ENCODE measurements at places on chromosomes 6 and 20. TPM values are rescaled to one million over a fixed set of nuclear protein-coding genes. Genes with fewer than 3 reads are reported as not detected.

GRCh38 chr6:160678744-160679401, 14.8 kb upstream of the LPA start:
- peaks cover 7% of the 10 kb centered on the region for H3K27me3 ChIP-seq
- H3K4me1 ChIP-seq = no peaks in the 10 kb centered on the region
- no peak overlapping the region for H3K27ac ChIP-seq
- H3K4me3 ChIP-seq = no peak overlapping the region

- no peaks in the 10 kb centered on the region for H3K4me1 ChIP-seq
- no peak for DNase-seq
- H3K36me3 ChIP-seq = no peaks in the 10 kb centered on the region
- no peak overlapping the region for H3K27ac ChIP-seq
- H3K4me3 ChIP-seq = no peak overlapping the region
Measured at GRCh38 chr20:1959156-1959555, 34.7 kb downstream of the PDYN start.

DNA sequence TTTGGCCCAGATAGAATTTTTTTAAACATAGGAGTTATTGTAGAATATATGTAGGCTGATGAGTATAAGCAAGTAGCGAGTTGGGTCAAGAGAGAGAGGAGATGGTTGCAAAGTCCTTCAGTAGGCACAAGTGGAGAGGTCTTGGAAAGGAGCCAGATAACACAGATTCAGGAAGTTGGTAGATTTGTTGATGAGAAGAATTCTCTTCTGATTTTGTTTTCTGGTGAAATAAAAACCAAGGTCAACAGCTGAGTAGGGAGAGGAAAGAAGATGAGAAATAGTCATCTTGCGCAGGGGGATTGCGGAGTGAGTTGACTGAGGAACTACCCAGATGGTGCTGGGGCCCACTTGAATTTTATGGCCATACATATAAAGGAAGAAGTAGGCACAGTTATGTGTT, 17.4 kb upstream of the CD83 start:
- no peak overlapping the region for H3K4me3 ChIP-seq
- H3K27ac ChIP-seq = no peak overlapping the region
- peaks cover 4% of the 10 kb centered on the region for H3K4me1 ChIP-seq
- no peaks in the 10 kb centered on the region for H3K27me3 ChIP-seq
- DNase-seq = no peak

DNA sequence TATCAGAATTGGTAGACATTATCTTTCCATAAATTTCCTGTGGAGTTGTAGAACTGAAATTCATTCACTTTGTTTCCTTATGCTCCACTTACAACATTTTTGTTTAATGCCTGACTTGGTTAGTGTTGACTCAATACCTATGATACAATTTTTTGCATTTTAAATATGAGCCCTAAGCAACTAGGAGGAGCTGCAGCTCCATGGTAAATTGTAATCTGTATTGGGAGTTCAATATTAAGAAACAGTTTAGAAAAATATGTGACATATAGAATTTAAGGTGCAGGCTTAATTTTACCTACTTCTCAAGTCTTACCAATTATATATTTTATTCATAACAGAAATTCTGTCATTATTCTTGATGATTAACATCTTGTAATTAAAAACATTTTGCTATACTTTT, 868.3 kb downstream of the EYS start:
- DNase-seq = no peak
- H3K4me1 ChIP-seq = no peaks in the 10 kb centered on the region
- no peak overlapping the region for H3K4me3 ChIP-seq
- H3K27me3 ChIP-seq = no peaks in the 10 kb centered on the region
- H3K27ac ChIP-seq = no peak overlapping the region
- H3K36me3 ChIP-seq = no peaks in the 10 kb centered on the region

MUC22 gene
- not detected for total RNA-seq

DNA sequence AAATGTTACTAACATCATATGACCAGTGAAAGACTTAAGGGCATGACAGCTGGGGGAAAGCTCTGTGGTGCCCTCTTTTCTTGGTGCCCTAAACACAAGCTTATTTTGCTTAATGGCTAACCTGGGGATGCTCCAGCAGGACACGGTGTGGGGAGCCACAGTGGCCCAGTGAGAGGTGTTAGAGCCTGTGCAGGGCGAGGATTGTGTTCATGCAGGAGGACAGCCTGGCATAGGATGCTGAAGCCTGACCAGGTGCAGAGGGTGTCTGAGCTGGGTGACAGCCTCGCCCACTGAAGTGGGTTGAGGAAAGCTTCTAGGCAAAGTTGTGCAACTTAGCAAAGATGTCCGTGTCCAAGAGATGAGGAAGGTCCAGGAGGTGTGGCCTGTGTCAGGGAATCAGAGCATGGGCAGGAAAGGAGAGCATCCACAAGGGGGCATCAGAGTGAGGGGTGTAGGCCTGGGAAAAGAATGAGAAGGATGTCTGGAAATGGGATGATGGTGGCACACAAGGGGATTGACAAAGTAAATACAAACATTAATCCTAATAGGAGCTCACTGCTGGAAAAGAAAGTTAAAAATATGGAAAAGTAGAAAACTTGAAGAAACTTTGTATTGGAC, 33.9 kb downstream of the SLC17A4 start:
- DNase-seq = no peak
- H3K4me3 ChIP-seq = no peak overlapping the region
- no peaks in the 10 kb centered on the region for H3K27me3 ChIP-seq
- H3K4me1 ChIP-seq = no peaks in the 10 kb centered on the region

DNA sequence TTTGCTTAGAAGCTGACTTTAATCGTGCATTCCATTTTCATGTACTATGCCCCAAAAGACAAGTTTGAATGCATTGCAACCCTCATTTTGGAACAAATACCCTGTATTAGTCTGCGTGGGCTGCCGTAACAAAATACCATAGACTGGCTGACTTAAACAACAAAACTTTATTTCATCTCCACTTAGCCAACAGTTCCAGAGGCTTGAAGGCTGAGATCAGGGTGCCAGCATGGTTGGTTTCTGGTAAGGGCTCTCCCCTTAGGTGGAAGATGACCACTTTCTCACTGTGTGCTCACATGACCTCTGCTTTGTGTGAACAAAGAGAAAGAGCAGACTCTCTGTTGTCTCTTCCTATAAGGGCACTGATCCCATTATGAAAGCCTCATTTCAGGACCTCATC, 431.7 kb upstream of the MAP3K7 start:
- H3K27ac ChIP-seq = no peak overlapping the region
- H3K4me3 ChIP-seq = no peak overlapping the region
- no peak for DNase-seq
- no peaks in the 10 kb centered on the region for H3K27me3 ChIP-seq

DNA sequence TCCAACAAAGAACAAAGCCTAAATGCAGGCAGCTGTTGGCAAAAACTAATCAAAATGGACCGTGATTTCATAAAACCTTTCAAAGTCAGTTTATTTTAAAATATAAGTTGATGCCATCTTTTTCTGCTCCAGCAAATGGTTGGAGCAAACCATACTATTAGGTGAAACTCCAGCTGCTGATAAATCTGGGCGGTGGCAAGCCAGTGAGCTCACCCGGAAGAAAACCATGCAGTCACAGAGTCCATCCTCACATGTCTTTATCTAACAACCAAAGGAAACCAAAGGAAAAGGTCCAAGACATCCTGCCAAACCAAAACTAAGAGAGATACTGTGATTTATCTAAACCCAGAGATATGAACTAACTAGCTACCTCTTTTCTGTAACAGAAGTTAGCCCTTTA, 72.6 kb downstream of the HIVEP2 start:
- no peak overlapping the region for H3K4me3 ChIP-seq
- H3K27me3 ChIP-seq = no peaks in the 10 kb centered on the region
- DNase-seq = no peak
- H3K36me3 ChIP-seq = no peaks in the 10 kb centered on the region
- no peak overlapping the region for H3K27ac ChIP-seq

DNA sequence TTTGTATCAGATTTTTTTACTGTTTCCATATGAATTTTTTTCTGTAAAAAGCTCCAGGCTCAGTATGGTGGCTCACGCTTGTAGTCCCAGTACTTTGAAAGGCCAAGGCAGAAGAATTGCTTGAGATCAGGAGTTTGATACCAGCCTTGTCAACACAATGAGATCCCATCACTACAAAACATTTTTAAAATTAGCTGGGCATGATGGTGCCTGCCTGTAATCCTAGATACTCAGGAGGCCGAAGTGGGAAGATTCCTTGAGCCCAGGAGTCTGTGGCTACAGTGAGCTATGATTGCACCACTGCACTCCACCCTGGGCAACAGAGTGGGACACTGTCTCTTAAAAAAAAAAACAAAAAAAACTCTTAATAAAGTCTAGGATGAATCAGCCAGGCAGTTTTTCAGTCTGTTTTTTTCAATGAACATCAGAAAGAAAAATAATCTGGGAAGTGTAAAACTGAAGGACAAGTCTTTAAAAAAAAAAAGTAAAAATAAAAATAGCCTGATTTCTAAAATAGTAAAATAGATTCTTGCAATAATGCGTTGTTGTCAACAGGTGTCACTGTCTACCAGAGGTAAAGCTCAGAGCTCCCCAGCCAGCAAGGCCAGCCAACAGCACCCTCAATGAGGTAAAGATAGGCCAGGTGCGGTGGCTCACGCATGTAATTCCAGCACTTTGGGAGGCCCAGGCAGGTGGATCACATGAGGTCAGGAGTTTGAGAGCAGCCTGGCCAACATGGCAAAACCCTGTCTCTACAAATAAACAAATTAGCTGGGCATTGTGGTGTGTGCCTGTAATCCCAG, 9.3 kb upstream of the ATG5 start:
- no peak overlapping the region for H3K4me3 ChIP-seq
- H3K36me3 ChIP-seq = no peaks in the 10 kb centered on the region
- no peak overlapping the region for H3K27ac ChIP-seq
- H3K4me1 ChIP-seq = no peaks in the 10 kb centered on the region
- peak; percentile 68 for DNase-seq
- H3K27me3 ChIP-seq = no peaks in the 10 kb centered on the region

HLA-DPB1 gene
- 385 TPM for total RNA-seq

- no peak for DNase-seq
- H3K4me1 ChIP-seq = peaks cover 7% of the 10 kb centered on the region
- H3K4me3 ChIP-seq = no peak overlapping the region
- H3K36me3 ChIP-seq = no peaks in the 10 kb centered on the region
- no peak overlapping the region for H3K27ac ChIP-seq
- no peaks in the 10 kb centered on the region for H3K27me3 ChIP-seq
Measured at GRCh38 chr6:12334526-12335130, 44.5 kb downstream of the EDN1 start.

DNA sequence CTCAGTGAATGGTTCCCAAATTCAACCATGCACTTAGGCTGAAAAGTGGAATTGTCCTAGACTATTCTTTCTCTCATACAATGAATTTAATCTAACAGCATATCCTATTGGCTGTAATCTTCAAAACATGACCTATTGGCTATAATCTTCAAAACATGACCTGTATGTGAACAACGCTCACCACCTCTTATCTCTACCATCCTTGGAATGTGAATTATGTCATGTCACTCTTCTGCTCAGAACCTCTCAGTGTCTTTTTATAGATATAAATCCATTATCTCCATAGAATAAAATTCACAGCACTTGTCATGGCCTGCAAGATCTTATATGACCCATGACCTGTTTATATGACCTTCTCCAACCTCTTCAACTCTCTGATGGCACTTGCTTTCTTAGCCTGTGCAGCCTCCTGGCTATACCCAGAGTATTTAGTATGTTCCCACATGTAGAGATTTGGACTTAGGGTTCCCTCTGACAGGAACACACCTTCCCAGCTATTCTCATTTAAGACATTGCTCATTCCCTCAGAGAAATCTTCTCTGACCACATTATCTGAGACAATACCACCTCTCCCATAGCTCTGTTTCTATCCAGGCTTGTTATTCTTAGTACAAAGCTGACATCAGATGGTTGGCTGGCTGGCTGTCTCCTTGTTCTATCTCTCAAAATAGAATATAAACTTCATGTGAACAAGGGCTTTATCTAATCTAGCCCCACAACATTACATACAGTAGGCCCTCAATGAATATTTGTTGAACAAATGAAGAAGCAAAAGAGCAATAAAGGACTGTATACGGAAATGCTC, 275.0 kb upstream of the PREP start:
- H3K4me3 ChIP-seq = no peak overlapping the region
- no peak for DNase-seq
- no peaks in the 10 kb centered on the region for H3K4me1 ChIP-seq
- no peaks in the 10 kb centered on the region for H3K27me3 ChIP-seq

- no peak for DNase-seq
- H3K4me3 ChIP-seq = no peak overlapping the region
- H3K27ac ChIP-seq = no peak overlapping the region
- peaks cover 12% of the 10 kb centered on the region for H3K4me1 ChIP-seq
Measured at GRCh38 chr6:38024908-38025307, 205.4 kb downstream of the ZFAND3 start.

OR2H2 gene
- not detected for total RNA-seq

LAMA4 gene
- 134 TPM for total RNA-seq

- H3K27me3 ChIP-seq = no peaks in the 10 kb centered on the region
- peaks cover 17% of the 10 kb centered on the region for H3K36me3 ChIP-seq
- no peak overlapping the region for H3K27ac ChIP-seq
- no peak overlapping the region for H3K4me3 ChIP-seq
- DNase-seq = no peak
- H3K4me1 ChIP-seq = no peaks in the 10 kb centered on the region
Measured at GRCh38 chr20:2967841-2968240, 75.6 kb upstream of the GNRH2 start.

MYLK4 gene
- total RNA-seq = 0.84 TPM

CNBD2 gene
- 3.4 TPM for total RNA-seq

RPL7L1 gene
- 64.9 TPM for total RNA-seq

PCMTD2 gene
- total RNA-seq = 58.8 TPM

GRCh38 chr6:150312395-150312794, 56.4 kb upstream of the IYD start:
- no peak overlapping the region for H3K27ac ChIP-seq
- H3K27me3 ChIP-seq = no peaks in the 10 kb centered on the region
- H3K4me3 ChIP-seq = no peak overlapping the region
- DNase-seq = no peak
- no peaks in the 10 kb centered on the region for H3K36me3 ChIP-seq

- H3K4me3 ChIP-seq = peak overlapping the region; percentile 31
- peak overlapping the region; percentile 84 for H3K27ac ChIP-seq
- H3K4me1 ChIP-seq = peaks cover 7% of the 10 kb centered on the region
- no peak for DNase-seq
- H3K27me3 ChIP-seq = no peaks in the 10 kb centered on the region
Measured at GRCh38 chr20:58174708-58175280, 53.7 kb downstream of the ANKRD60 start.

- no peaks in the 10 kb centered on the region for H3K27me3 ChIP-seq
- DNase-seq = peak; percentile 90
- H3K4me3 ChIP-seq = peak overlapping the region; percentile 77
Measured at GRCh38 chr6:144216668-144217218, 66.4 kb downstream of the STX11 start.

ARMC2 gene
- total RNA-seq = 5.8 TPM

DNA sequence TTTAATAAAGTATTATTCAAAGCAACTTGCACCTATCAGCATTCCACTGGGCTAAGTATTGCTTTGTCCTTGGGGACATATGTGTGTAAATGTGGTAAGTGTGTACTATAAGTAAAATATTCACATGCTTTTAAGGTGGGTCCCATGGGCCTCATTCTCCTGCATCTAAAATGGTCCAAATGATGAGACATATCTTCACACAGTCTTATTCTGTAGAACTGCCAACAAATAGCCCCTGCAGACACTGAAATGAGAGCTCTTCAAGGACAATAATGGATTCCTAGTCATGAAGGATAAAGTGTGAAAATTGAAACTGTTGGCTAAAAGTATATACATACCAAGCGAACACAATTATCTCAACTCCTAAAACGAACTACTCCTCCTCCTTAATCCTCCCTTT, 81.8 kb downstream of the SMLR1 start:
- H3K4me3 ChIP-seq = no peak overlapping the region
- H3K36me3 ChIP-seq = no peaks in the 10 kb centered on the region
- DNase-seq = no peak

Measured in upper lobe of right lung (tissue), 1 donor.